ENCODE measurements at places on chromosomes 6 and 20.
A peak's percentile ranks its signal among the peaks of the same experiment; 100 is the strongest.

GRCh38 chr6:138107752-138108592 lies 753 bp upstream of the PERP start:
- DNase-seq: no peak

DNA sequence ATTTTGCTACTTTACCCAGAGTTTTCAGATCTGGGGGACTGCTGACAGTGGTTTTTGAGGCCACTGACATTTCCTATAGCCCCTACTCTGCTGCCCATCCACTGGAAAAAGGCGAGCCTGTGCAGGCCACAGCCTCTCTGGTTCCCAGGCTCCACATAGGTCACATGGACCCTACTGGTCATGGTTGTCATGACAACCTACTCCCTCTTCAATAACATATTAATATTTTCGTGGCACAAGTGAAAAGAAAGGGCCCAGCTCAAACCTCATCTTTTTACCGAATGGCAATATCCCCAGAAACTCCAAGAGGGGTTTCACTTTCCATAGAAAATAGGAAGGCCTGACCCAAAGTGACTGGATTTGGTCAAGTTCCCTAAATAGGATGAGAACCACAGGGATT lies 11.0 kb upstream of the FOXO3 start:
- no peak for DNase-seq

DNA sequence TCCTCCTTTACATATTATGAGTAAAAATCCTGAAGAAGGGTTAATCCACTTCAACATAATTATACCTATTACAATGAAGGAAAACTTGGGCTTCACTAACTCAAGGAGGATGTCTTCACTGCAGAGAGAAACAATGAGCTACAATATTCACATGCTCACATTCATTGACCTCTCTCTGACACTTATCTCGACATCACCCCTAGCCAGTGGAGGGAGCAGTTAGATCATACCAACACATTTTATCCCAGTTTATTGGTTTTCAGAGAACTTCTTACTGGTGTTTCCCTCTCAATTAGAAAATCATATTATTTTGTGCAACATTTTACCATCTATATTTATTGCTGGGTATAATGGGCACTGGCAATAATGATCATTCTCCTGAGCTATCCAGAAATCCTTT lies 646.5 kb downstream of the TENT5A start:
- DNase-seq: no peak

DNA sequence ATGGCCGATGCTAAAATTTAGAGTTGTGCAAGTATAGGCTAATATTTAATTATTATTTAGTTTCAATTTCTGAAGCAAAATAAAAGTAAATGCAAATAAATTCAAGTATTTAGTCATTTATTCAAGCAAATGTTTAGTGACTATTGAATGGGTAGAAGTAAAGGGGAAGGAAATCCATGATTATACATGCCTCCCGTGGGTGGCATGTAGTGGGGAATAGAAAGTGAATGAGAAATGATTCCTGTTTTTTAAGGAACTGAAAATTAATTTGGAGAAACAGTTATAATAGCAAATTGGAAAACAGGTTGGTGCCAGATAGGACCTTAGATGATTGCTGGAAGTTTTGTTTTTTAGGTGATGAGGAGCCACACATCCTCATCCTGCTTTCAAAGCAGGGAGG lies 35.4 kb downstream of the FAM229B start:
- no peak for DNase-seq

GRCh38 chr6:117025310-117025709 lies 148.3 kb downstream of the RFX6 start:
- DNase-seq: no peak

DNA sequence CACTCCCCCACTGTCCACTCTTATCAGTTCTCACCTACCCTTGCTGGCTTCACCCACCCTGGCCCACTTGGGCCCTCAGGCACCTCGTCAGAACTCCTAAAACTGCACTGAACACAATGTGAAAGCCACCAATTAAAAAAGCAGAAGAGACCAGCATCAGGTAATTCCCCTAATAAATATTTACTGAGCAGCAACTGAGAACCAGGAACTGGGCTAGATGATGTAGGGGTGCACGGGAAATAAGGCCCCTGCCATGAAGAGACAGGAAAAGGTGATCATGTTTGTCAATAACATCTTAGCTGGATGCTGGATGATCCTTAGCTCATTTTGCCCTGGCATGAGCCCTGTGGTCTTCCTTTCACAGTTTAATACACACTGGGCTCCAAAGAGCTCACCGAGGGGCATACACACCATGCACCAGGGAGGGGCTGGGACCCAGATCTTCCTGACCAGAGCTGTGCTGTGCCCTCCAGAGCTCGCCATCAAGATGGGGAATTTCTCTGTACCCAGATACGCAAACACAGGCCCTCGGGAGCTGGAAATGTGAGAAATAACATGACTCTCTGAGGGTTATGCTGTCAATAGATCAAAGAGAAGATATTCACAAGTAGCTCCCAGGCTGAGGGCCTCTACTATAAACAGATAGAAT lies 113.6 kb upstream of the SLC22A16 start:
- no peak for DNase-seq

DNA sequence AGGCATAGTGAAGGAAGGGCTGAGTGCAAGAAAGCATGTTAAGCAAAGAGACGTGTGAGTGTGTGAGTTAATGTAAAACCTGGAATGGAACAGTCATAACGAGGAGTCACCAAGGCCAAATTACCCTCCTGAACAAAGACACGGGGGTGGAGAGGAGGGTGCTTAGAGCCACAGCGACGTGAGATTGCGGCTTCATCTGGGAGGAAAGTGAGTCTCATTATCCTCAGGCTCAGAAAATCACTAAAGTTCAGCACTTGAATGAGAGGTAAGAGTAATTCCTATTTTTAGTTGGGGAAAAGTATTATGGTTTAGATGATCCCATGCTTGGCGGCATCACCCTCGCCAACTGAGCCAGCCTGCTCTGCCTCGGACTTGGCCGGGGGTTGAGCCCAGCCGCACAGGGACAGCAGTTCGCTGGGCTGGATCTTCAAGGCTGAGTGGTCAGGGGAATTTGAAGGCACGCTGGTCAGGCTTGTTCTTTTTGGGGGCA lies 136.6 kb downstream of the DTNBP1 start:
- no peak for DNase-seq

- DNase-seq: peak; percentile 47
These were observed 100.6 kb downstream of the PCSK2 start for GRCh38 chr20:17327185-17328148.

GRCh38 chr6:53378208-53378607 lies 29.5 kb upstream of the ELOVL5 start:
- DNase-seq: no peak

DNA sequence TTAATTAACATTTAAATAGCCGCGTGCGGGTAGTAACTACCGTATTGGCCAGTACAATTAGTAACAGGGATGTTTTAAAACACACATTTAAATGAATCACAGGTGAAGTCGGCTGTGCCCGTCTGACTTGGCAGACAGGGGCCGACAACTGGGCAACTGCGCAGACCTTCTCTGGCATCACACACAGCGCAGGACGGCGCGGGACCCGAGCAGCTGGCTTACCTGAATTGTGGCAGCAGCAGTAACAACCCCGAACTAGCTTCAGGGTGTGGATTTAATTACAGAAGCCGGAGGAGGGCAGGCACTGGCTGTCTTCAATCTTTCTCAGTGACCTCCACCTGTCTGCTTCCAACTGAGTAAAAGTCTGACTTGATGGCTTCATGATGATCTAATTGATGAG lies 91.7 kb downstream of the DACT2 start:
- no peak for DNase-seq

DNA sequence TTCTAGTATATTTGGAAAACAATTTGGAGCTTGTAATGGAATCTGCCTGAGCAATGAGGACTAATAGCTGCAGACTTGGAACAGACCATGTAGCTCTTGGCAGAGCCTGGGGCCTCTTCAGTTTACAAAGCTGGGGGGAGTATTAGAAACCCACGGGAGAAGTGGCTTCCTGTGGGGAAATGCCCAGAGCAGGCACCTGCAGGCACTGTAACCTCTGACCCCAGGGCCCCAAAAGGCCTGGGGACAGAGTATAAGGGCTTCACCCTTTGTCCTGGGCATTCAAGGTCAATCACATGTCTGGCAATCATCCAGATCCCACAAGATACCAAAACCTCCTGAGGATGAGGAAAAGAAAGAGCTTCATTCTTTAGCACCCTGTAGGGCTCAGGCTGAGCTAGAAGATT lies 19.4 kb downstream of the PKIG start:
- DNase-seq: no peak

- DNase-seq: no peak
These were observed 55.7 kb downstream of the SYTL3 start for GRCh38 chr6:158705386-158706126.

DNA sequence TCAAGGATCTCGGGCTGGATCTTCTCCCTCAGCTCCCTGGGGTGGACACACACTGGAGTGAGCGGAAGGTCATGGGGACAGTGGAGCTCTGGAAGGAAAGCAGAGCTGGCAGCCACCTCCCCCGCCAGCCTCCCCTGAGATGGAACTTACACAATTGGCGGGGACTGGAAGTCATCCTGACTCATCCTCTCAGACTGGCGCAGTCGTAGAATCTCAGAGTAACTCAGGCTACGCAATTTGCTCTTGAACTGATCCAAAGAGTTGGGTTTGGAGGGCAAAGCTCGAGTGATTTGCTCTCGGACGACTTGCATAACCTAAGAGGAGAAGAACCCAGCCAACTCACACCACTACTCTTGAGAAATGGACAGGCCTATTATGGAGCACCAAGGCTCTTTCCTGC lies 34.8 kb downstream of the ELMO2 start:
- DNase-seq: no peak

DNA sequence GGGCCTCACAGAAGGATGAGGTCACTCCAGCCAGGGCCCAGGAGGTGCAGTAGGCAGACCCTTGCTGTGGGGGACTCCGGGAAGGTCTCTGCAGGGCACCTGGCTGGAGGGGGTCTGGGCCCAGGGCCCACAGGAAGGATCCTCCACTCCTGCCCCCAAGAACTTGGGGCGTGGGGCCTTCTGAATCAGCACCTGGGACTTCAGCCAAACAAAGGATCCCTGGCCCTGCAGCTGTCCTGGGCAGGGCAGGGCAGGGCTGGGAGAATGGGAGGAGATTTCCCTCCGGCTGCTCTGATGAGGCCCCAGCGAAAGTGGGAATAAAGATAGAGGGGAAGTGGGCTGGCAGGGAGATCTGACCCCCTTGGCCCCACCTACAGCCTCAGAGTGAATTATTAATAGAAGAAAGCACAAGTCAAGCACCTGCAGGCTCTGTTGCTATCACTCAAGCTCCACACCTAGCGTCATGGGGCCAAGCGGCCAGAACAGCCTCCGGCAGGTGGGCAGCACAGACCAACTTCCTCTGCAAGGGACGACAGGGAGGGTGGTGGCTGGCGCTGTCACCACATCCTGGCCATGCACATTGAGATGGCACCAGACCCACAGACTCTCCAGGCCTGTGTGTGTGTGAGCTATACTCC lies 61.6 kb upstream of the MRPS10 start:
- DNase-seq: no peak

DNA sequence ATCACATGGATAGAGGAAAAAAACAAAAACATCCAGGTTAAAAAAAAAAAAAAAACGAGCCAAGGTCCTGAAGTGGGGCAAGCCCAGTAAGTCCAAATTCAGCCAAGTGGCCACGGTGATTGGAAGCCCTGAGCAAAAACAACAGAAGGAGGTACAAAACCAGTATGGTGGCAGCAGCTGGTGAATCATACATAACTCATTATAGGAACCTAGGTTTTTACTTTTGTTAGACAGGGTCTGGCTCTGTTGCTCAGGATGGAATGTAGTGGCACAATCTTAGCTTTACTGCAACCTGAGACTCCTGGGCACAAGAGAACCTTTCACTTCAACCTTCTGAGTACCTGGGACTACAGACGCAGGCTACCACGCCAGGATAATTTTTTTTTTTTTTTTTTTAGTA lies 22.7 kb upstream of the MYB start:
- no peak for DNase-seq

- DNase-seq: no peak
These were observed 178.7 kb downstream of the BMP7 start for GRCh38 chr20:57087705-57088104.

DNA sequence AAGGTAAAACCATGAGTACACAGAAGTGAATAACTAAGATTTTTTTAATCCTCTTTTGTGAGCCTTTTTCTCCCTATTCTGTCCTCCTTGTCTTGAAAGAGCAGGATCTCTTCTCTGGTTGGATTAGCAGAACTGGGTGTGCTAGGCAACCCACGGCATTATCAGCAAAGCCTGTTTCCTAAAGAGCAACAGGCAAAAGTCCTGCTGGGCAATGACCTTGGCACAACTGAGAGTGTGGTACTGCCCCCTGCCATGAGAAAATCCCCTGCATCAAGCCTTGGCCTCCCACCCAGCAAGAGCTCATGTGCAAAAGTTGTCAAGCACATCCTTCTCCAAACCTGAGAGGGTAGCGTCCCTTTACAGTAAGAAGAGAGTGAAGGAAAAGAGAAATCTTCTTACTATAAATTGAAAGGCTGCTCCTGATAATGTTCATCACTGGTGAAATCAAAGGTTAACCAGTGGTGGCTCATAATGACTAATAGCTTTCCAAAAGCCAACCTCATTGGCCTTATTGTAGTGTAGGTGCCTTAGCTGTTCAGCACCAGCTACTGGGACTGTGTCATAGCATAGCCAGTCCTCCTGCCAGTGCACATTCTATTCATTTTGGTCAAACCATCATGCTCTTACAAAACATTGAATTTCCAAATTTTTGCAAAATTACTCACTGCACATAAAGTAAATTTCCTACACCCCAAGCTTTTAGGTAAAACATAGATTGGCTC lies 17.1 kb downstream of the KIF6 start:
- no peak for DNase-seq

- no peak for DNase-seq
These were observed 8.3 kb downstream of the PM20D2 start for GRCh38 chr6:89154131-89154530.

- DNase-seq: no peak
These were observed 122.3 kb downstream of the CEBPB start for GRCh38 chr20:50312682-50313521.

- no peak for DNase-seq
These were observed 3.5 kb upstream of the SLC44A4 start for GRCh38 chr6:31882344-31882743.

DNA sequence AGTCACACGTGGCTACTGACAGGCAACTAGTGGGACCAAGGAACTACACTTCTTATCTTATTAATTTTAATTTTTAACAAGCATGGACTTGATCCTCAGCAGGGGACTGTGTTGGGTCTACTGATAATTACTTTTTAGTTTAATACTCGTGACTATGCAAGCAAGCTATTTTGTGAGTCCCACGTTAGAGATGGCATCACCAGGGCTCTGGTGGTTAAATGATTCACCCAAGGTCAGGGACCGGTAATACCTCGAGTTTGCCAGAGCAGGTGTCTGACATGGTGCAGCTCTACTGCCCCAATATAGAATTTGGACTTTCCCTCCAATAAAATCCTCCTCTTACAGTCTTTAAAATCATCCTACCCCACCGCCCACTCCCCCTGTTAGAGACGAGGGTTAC lies 98.6 kb upstream of the RIN2 start:
- no peak for DNase-seq

All from NCI-H524 treated with DMSO at 0.1 percent for 48 hours (cell line).